Occipital lobe (tissue), 3 donors: ENCODE measurements at places on chromosomes 7 and 10. TPM values are rescaled to one million over a fixed set of nuclear protein-coding genes. Genes with fewer than 3 reads are reported as not detected.
A peak's percentile ranks its signal among the peaks of the same experiment; 100 is the strongest.

GRCh38 chr10:60732198-60732806 is 46.0 kb upstream of the CDK1 start:
- DNase-seq = no peak

- DNase-seq = no peak
Measured at GRCh38 chr10:133444342-133445267, 9.1 kb upstream of the SCART1 start.

Gene HOXA9
- total RNA-seq = not detected

- no peak for DNase-seq
Measured at GRCh38 chr10:130345728-130346127, 209.5 kb downstream of the GLRX3 start.

DNA sequence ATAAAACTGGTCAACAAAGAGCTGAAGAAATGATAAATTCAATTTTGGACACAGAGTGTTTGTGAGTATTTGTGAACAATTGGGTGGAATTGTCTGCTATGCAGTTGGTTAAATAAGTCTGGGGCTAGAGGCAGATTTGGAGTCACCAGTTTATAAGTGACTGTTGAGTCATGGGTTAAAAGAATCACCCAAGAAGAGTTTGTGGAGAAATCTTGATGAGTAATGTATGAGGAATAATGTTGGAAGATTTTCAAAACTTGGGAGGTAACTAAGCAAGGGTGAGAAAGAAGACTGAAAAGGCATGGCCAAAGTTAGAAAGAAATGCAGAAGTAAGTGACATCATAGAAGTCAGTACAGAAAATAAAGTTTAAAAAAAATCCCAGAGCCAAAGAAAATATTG is 750.7 kb downstream of the MAGI2 start:
- DNase-seq = no peak

DNA sequence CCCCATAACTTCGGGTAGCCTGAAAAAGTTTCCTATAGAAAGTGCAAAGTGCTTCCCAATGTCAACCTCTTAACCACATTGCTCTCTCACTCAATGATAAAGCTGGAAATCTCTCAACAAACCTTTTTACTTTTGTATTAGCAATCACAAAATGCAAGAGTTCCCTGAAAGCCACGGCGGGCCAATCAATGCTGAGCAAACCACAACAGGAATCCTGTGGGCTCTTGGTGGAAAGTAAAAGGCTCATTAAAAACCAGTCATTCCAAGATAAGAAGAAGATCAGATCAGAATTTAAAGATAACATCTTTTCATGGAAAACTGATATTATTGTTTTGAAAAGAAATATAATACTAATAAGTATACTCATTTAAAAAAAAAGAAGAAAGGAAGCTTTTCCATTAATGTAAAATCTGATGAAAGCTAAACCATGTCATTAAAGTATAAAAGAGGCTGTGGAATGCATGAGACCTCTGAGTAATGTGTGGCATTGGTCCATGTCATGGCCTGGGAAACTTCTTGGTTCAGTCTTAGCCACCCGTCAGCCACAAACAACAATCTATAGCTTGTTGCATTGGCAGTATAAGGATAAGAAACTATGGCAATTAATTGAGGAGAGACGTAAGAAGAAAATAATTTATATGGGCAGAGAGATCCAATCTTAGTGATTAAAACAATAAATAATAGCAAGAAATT is 1066.1 kb upstream of the SORCS1 start:
- DNase-seq = no peak

Gene ASZ1
- not detected for total RNA-seq

DNA sequence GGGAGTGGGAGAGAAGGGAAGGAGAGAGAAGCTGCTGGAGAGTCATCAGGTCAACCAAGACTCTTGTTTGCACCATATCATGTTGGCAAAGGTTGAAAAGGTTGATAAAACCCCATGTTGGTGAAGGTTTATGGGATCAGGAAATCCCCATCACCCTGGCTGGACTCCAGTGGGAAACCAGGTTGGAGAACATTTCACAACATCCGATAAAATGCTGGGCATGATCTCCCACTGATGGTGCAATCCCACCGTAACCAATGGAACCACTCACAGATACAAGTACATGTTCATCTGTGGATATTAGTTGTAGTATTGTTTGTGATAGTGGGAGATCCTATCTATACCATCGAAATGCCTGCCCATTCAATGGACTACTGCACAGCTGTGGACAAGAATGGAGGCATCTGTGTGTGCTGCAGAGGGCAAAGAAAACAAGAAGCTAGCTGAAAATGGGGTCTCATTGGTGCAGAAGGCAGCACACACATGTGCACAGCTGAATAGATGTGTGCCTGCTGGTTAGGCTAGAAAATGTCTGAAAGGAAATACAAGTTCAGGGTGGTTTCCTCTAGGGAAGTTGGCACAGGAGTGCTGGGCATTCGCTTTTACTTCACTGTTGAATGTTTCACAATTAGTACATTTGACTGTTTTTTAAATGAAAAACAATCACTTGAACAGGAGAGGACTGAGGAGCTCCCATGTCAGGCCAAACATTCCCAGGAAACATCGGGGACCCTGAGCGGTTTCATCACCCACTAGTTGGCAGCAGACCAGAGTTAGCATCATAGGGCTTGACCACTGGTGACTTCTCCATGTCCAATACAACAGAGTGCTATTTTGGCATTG is 80.4 kb upstream of the MGMT start:
- no peak for DNase-seq

Gene CCDC172
- total RNA-seq = not detected

- no peak for DNase-seq
Measured at GRCh38 chr7:111138193-111138569, 47.3 kb downstream of the LRRN3 start.

- DNase-seq = no peak
Measured at GRCh38 chr7:25025218-25025671, 45.3 kb upstream of the OSBPL3 start.

Gene NPTX2
- total RNA-seq = 5.8 TPM

DNA sequence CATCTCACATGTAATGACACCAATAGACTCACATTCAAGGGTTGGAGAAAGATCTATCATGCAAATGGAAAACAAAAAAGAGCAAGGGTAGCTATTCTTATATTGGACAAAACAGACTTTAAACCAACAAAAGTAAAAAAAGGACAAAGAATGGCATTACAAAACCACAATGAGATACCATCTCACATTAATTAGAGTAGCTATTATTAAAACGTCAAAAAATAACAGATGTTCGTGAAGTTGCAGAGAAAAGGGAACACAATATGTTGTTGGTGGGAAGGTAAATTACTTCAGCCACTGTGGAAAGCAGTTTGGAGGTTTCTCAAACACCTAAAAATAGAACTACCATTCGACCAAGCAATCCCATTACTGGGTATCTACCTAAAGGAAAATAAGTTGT is 197.0 kb downstream of the SNX13 start:
- DNase-seq = no peak

DNA sequence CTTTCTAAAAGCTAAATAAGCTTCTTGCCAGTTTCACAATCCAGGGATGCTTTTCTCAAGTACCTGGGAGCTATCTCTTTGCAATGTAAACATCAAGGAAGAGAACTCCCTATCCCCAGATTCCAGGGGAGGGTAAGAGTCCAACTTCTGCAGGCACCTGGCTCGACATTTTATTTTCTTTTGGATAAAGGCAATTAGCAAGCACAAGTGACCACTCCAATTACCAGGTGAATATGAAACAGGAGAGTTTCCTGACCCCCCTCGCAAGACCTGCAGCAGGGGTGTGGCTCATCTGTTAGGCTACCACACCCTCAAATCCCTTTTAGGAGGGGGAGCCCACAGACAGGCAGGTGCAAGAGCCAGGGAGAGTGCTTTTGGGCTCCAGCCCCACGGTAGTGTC is 28.6 kb upstream of the LANCL2 start:
- DNase-seq = no peak

DNA sequence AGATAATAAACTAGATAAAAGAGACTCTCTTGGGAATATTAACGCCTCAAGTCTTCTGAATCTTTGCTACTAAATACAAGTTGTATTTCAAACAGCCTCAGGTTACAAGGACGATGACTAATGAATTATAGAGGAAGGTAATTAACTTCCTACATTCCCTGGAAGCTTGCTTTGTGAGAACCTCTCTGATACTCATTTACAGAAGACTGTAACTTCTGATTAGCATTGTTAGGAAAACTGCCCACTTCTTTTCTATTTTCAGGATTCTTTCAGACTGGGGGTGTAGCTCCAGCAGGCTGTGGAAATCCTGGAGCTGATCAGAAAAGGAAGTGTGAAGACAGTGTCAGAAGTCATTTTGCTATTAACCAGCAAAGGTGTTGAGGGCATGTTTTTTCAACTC is 316.7 kb upstream of the NPSR1 start:
- no peak for DNase-seq

GRCh38 chr7:152513861-152514770 is 78.3 kb upstream of the KMT2C start:
- no peak for DNase-seq

Gene SAMD9
- 3.3 TPM for total RNA-seq

DNA sequence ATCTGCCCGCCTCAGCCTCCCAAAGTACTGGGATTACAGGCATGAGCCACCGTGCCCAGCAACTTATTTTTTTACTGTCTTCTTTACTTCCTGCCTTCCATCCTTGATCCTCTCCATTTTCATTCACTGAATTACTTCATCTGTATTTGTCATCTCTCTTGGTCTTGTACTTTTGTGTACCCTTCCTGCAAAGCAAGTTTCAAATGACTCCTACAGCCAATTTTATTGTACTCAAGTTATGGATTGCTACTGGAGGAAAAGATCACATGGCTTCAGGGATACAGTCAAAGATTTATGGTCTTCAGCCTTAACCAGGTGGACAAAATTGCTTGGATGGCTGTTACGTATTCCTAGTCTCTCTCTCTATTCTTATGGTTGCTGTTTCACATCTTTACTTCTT is 22.6 kb downstream of the SEPTIN7 start:
- DNase-seq = no peak

GRCh38 chr7:123022576-123022975 is 27.1 kb upstream of the TAS2R16 start:
- no peak for DNase-seq

GRCh38 chr10:75544386-75544785 is 113.0 kb downstream of the LRMDA start:
- DNase-seq = no peak

GRCh38 chr10:124249812-124250432 is 156.5 kb upstream of the CHST15 start:
- no peak for DNase-seq

Gene MYPN
- total RNA-seq = not detected

Gene MRC1
- total RNA-seq = 4.5 TPM

Gene AGFG2
- 2.0 TPM for total RNA-seq

Gene PAPOLB
- 0.94 TPM for total RNA-seq

GRCh38 chr7:36916116-36916515 is 191.8 kb upstream of the AOAH start:
- no peak for DNase-seq

Gene AGAP9
- total RNA-seq = 2.2 TPM

DNA sequence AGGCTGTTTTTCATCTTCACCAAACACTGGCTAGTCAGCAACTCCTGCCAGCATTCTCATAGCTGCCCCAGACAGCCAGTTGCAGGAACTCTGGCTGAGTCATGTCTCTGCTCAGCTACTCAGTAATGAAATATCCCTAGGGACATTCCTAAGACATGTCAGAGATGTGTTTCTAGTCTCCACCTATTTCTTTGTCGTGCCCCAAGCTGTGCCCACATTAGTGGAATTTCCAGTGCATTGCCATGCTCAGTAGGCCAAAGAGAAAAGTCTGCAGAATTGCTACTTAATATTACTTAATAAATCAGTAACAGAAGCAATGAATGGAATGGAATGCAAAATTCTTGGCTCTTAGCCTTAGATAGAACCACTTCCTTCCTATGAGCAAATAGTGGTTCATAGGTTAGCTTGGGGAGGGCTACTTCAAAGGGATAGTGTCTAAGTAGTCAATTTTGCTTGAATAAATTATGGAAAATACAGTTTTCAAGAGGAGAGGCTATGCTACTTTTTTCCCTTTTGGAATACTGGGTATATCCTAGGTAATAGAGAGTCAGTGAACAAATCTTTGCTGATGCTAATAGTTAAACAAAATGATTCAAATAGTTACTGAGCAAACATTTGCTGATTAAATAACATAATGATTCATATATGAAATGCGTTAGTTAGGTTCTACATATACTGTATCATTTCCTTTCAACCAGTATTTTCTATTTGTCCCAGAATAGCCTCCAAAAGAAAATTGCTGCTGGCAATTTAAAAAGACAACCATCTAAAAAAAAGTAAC is 23.6 kb upstream of the SEMA3C start:
- no peak for DNase-seq

GRCh38 chr7:45456747-45457524 is 117.2 kb upstream of the ADCY1 start:
- no peak for DNase-seq

GRCh38 chr10:7119325-7120015 is 291.4 kb downstream of the SFMBT2 start:
- no peak for DNase-seq

- DNase-seq = peak; percentile 89
Measured at GRCh38 chr10:50624866-50625501, 1.2 kb upstream of the SGMS1 start.

DNA sequence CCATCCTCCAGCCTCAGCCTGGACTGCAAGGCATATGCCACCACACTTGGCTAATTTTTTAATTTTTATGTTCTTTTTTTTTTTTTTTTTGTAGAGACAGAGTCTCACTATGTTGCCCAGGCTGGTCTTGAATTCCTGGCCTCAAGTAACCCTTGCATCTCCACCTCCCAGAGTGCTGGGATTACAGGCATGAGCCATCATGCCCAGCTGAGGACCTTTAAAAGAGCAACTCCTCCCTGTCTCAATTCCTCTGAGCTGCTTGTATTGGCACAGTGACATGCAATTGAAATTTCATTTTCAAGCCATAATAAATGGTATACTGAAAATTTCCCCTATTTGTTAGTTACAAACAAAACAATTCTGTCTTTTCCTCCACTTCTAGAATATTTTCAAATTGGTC is 19.5 kb downstream of the DNAJB9 start:
- no peak for DNase-seq

- no peak for DNase-seq
Measured at GRCh38 chr10:1569208-1569607, 168.1 kb downstream of the ADARB2 start.
